CD4-positive, alpha-beta T cell treated with Interleukin-1 beta for 1 hour (primary cell): ENCODE measurements at places on chromosomes 2 and 18.
A peak's percentile ranks its signal among the peaks of the same experiment; 100 is the strongest.

GRCh38 chr2:203279288-203279687, 40.5 kb downstream of the CYP20A1 start:
- no peak for DNase-seq

GRCh38 chr2:42693013-42693615, 70.8 kb downstream of the OXER1 start:
- DNase-seq: no peak

- DNase-seq: no peak
These were observed 192.0 kb downstream of the NBAS start for GRCh38 chr2:15369129-15369528.

DNA sequence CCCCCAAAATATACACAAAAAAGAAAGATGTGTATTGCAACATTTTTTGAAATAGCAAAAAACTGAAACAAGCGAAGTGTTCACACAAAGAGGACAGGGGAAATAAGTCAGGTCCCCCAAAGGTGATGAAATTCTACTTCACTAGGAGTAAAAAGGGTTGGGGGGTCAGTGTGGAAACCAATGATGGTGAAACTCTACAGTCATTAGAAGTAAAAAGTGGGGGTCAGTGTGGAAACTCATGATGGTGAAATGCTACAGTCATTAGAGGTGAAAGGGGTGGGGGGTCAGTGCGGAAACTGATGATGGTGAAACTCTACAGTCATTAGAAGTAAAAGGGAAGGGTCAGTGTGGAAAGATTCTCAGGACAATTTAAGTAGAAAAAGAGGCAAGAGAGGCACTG, 298.2 kb downstream of the EIPR1 start:
- no peak for DNase-seq

GRCh38 chr2:134505446-134505845, 213.4 kb downstream of the TMEM163 start:
- no peak for DNase-seq

- no peak for DNase-seq
These were observed 248.0 kb downstream of the IKZF2 start for GRCh38 chr2:212903413-212903812.

GRCh38 chr2:11342551-11343367, 1.7 kb downstream of the ROCK2 start:
- no peak for DNase-seq

DNA sequence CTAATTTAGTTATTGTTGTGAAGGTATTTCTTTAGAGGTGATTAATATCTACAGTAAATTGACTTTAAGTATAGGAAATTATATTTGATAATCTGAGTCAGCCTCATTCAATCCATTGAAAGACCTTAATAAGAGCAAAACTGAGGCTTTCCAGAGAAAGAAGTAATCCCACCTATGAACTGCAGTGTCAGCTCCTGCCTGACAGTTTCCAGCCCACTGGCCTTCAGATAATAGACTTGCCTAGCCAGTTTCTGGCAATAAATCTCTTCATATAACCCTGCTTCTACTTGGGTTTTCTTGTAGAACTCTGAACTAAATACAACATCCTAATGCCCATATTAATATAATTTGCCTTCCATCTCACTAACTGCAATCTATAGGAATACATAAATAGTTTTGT, 437.9 kb upstream of the UBE2E3 start:
- DNase-seq: no peak

DNA sequence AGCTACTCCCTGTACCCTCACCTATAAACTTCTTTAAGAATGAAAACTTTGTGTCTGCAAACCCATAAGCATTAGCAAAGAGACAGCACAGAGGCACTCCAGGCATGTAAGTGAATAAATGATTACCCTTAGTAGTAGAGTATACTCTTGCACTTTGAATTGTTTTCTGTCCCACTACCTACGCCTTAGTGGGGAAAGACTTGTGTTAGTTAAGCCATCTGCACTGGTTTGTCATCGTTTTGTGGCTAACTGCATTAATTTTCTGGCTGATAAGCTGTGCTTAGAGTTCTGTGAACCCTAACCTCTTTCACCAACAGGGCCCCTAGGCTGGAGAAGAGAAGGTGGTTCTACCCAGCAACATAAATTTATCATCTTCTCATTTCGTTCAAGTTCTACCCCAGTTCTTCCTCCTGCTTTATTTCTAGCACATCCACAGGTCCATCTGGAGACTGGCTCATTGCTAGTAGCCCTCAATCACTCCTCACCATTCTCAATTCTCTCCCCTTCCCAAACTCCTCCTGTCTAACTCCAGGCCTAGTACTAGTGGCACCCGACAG, 710 bp downstream of the LMAN2L start:
- no peak for DNase-seq

GRCh38 chr2:124347209-124347608, 322.1 kb downstream of the CNTNAP5 start:
- no peak for DNase-seq

DNA sequence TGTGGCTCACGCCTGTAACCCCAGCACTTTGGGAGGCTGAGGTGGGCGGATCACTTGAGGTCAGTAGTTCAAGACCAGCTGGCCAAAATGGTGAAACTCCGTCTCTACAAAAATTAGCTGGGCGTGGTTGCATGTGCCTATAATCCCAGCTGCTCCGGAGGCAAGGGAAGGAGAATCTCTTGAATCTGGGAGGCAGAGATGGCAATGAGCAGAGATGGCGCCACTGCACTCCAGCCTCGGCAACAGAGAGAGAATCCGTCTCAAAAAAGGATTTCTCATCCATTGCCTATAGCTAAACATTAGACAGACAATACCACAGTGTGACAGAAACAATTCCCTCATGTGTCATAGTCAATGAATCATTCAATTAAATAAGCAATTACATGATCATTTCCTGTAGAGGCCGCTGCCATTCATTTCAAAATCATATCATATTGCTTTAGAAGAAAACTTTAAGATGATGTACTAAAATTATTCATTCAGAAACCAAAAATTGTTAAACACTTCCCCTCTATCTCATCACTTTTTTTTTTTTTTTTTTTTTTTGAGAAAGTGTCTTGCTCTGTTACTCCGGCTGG, 69.5 kb upstream of the TGIF1 start:
- no peak for DNase-seq

GRCh38 chr2:64975232-64975821, 13.9 kb upstream of the SLC1A4 start:
- no peak for DNase-seq

DNA sequence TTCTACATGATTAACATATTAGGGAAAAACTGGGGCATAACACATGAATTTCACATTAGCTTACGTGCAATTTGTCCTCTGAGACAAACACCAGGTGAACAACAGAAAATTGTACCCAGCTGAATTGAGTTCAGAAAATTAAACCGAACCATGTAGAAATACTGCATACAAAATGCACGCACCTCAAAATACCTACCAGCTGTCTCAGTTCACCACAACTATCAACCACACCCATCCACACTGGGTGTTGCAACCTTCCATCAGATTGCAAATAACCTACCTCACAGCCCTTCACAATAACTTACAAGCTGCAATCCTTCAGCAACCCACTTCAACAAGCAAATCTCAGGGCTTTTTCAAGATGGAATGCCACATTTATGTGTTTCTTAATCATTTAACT, 55.9 kb downstream of the UNC50 start:
- peak; percentile 61 for DNase-seq

DNA sequence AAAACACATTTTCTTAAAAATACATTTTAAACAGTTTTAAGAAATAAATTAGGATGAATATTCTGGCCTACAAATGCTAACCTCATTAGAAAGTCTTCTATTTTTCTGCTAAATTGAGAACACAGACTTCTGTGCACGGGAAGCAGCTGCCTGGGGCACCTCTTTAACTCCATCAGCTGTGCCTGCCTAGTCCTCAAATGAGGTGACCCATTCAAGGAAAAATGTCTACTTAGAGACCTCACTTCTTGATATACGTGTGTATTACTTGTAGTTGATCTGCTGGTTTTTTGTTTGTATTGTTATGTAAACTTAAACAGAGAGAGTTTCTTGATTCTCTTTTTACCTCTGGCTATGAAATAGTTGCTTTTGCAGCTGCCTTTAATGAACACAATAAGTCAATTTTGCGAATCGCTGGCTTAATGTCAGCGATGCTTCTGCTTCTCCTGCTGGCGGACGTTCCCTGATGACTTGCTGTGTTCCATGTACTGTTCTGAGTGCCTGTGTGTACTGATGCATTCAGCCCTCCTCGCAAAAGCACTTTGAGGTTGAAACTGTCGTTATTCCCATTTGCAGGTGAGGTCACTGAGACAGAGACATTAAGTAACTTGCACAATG, 88.7 kb upstream of the TXNDC2 start:
- no peak for DNase-seq

DNA sequence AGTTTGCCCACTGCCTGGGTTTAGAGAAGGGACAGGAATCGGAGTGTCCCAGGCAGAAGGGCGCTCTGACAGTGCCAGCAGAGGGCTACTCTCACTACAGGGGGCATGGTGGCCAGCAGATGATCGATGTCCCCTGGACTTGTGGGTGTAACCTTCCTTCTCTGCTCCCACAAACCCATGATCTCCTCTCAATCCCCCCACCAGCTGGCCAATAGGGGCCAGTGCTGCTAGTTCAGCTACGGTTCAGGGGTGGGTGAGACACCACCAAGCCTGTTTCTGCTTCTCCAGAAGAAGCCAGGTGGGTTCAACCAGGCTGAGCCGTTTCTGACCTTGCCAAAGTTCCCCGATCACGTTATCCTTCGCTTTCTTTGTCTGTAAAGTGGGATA, 1.3 kb downstream of the NPPC start:
- no peak for DNase-seq

- DNase-seq: no peak
These were observed 169.6 kb upstream of the BOD1L2 start for GRCh38 chr18:56977309-56977708.

DNA sequence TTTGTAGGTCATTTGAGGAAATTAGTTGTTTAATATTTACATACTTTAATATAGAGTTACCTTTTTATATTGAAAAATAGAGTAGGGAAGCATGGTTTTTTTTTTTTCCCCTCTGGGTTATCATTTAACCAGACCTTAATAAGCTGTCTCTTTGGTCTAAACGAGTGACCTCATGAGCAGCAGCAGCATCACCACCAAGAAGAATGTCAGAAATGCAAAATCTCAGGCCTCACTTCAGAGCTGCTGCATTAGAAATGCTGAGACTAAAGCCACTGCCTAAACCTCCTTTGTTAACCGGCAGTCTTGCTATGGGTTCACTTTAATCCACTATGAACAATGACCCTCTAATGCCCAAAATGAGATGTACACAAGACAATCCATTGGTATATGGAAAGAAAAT, 733.7 kb upstream of the FAM98A start:
- DNase-seq: no peak

DNA sequence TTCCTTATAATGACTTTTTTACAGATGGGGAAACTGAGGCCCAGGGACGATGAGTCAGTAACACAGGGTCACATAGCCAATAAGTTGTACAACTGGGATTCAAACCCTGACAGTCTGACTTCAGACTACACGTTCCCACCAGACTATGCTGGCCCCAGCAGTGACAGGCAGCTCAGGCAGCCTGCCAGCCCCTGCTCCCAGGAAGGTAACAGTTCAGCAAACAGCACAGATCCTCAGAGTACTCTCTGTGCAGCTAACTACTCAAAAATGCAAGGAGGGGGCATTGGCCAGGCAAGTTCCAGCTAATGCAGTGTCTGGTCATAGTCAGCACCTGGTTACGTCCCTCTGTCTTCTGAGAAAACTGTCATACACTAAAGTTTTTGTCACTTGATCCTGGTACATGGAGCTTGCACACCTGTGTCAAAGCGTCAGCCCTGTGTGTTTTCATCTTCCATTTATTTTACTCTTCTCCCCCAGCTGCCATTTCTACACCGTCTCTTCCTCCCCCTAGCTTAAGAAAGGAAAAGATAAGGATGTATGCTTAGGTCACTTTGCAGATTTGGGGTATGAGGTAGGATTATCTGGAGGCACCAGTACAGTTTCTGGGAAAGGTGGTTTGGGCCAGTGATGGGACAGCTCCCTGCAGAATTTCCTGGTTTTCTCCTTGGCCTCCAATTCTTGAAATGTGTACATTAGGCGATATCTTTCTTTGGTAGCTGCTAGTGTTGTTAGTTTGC, 4.5 kb downstream of the SMARCAL1 start:
- DNase-seq: no peak

DNA sequence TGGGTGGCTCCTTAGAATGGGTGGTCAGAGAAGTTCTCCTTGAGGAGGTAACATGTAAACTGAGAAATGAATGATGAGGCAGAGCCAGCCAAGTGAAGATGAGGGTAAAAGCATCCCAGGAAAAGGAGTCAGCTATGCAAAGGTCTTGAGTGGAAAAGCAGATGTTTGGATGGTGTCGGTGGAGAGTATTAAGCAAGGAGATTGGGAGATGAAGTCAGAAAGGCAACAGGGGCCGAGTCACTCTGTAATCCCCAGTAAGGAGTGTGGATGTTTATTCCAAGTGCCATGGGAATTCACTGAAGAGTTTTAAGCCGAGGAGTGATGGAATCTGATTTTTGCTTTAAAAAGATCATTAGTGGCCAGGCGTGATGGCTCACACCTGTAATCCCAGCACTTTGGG, 3.4 kb upstream of the STAMBP start:
- no peak for DNase-seq

- no peak for DNase-seq
These were observed 1.8 kb upstream of the RNF149 start for GRCh38 chr2:101310090-101310833.

- no peak for DNase-seq
These were observed 52.2 kb downstream of the SMIM21 start for GRCh38 chr18:75375341-75375740.

- no peak for DNase-seq
These were observed 74.7 kb upstream of the TMEM200C start for GRCh38 chr18:5969989-5970403.

- no peak for DNase-seq
These were observed 1739.1 kb upstream of the PIK3C3 start for GRCh38 chr18:40215979-40216378.

DNA sequence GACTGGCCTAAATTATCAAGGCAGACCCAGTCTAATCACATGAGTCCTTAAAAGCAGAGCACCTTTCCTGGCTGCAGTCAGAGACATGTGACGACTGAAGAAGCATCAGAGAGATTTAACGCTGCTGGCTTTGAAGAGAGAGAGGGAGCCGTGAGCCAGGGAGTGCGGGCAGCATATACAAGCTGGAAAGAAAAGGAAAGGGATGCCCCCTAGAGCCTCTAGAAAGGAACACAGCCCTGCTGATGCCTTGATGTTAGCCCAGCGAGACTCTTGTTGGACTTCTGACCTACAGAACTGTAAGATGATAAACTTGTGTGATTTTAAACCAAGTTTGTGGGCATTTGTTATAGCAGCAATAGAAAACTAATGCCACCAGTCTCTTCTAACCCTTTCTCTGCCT, 58.1 kb downstream of the HEATR5B start:
- DNase-seq: no peak
